Liver (tissue), 10 donors: ENCODE measurements at places on chromosomes 5 and 9. TPM values are rescaled to one million over a fixed set of nuclear protein-coding genes. Genes with fewer than 3 reads are reported as not detected.

DNA sequence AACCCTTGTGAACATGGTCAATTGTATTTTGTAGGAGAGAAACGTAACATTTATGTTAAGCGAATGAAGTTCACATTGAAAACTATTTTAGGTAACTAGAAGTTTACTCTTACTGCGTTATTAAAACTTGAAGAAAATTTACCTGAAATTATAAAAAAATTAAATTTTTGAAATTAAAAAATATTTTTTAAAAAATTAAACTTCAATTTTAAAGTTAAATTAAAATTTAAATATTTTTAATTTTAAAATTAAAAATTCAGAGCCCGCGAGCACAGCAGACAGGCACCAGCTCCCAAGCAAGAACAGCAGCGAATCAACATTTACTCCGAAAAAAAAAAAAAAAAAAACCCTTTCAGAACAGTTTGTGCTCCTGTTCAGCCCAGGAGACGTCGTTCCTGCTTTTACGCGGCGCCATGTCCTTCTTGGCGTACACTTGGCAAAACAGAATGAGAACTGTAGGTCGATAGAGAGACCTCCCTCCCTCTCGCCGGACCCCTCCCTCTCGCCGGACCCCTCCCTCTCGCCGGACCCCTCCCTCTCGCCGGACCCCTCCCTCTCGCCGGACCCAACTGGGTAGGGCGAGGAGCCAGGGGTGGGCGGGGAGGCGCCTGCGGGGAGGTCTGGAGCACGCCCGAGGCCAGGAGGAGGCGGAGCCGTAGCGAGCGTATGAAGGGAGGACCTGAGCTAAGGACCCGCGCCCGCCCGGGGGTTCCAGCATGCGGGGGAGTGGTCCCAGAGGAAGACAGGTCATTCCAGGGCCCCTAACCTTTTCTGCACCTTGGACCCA is 235.8 kb downstream of the ROR2 start:
- H3K4me1 ChIP-seq: no peaks in the 10 kb centered on the region
- DNase-seq: peak; percentile 61
- H3K27me3 ChIP-seq: no peaks in the 10 kb centered on the region
- no peak overlapping the region for H3K4me3 ChIP-seq
- no peaks in the 10 kb centered on the region for H3K36me3 ChIP-seq

DNA sequence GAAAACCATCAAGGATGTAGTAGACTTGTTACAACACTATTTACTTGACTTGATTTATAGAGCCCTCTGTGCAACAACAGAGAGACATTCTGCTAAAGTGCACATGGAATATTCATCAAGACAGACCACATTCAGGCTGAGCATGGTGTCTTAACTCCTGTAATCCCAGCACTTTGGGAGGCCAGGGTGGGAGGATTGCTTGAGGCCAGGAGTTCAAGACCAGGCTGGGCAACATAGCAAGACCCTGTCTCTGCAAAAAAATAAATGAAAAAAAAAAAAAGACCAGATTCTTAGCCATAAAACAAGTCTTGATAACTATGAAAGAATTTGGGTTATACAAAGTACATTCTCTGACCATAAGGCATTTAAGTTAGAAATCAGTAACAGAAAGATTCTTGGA is 25.3 kb downstream of the DENND4C start:
- no peak overlapping the region for H3K27ac ChIP-seq
- no peak for DNase-seq
- no peaks in the 10 kb centered on the region for H3K27me3 ChIP-seq
- H3K4me3 ChIP-seq: no peak overlapping the region

- H3K27ac ChIP-seq: no peak overlapping the region
- no peak overlapping the region for H3K4me3 ChIP-seq
- no peaks in the 10 kb centered on the region for H3K27me3 ChIP-seq
- H3K4me1 ChIP-seq: no peaks in the 10 kb centered on the region
Measured at GRCh38 chr9:7103367-7103766, 345.6 kb downstream of the KDM4C start.

DNA sequence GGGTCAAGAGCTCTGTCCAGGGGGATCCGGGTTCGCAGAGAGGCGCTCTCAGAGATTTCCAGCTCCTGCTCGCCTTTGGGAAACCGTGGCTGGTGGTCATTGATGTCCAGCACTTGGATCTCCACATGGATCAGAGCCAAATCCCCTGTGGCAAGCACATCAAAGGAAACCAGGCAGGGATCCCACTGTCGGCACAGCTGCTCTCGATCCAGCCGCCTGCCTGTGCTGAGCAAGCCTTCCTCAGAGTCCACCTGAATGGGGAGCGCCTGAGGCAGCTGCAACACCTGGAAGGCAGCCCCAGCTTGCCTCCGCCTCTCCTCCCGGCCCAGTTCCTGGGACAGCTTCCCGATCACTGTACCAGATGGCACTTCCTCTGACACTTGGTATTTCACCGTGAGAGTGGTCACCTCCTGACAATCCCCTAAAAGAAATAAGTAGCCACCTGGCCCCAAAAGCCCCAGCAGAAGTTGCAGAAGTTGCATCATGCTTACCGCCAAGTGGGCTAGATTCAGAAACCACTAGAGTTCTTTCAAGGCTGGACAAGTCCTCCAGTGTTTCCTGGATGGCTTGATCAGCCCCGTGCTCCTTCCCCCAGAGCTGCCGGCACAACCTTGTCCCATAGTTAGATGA is 520 bp downstream of the PCDH12 start:
- no peak overlapping the region for H3K27ac ChIP-seq
- DNase-seq: no peak
- no peaks in the 10 kb centered on the region for H3K27me3 ChIP-seq
- no peaks in the 10 kb centered on the region for H3K36me3 ChIP-seq

- H3K4me3 ChIP-seq: no peak overlapping the region
- no peak for DNase-seq
- no peaks in the 10 kb centered on the region for H3K36me3 ChIP-seq
- H3K27me3 ChIP-seq: no peaks in the 10 kb centered on the region
- no peak overlapping the region for H3K27ac ChIP-seq
Measured at GRCh38 chr9:26779062-26779461, 113.5 kb downstream of the CAAP1 start.

DNA sequence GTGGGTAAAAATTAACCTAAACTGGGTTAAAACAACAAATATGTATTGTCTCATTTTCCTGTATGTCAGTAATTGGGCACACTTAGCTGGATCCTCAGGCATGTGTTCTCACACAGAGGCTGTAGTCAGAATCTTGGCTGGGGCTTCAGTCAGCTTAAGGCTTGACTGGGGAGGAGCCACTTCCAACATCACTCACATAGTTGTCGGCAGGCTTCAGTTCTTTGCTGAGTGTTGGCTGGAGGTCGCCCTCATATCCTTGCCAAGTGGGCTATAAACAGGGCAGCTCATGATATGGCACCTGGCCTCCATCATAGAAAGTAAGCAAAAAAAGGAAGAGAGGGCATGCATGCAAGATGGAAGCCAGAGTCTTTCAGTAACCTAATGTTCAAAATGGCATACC is 173.0 kb downstream of the GIN1 start:
- H3K4me3 ChIP-seq: no peak overlapping the region
- no peaks in the 10 kb centered on the region for H3K36me3 ChIP-seq
- no peak overlapping the region for H3K27ac ChIP-seq
- no peaks in the 10 kb centered on the region for H3K4me1 ChIP-seq
- H3K27me3 ChIP-seq: no peaks in the 10 kb centered on the region

Gene SLC4A9
- not detected for total RNA-seq

Gene SPAAR
- total RNA-seq: 2.4 TPM
